Upper lobe of left lung (tissue), 6 donors: ENCODE measurements at places on chromosomes 3 and 15. TPM values are rescaled to one million over a fixed set of nuclear protein-coding genes. Genes with fewer than 3 reads are reported as not detected.

Gene LRRC3B
- 0.24 TPM for total RNA-seq

Gene ANKUB1
- total RNA-seq: 3.7 TPM

Gene TRPM1
- not detected for total RNA-seq

Gene SEMA3G
- 19.5 TPM for total RNA-seq

Gene CFAP100
- total RNA-seq: 0.09 TPM

Gene MYNN
- total RNA-seq: 12.0 TPM

Gene PLIN1
- 0.30 TPM for total RNA-seq

Gene SYNPR
- total RNA-seq: not detected

Gene MB21D2
- 4.6 TPM for total RNA-seq

Gene CASR
- not detected for total RNA-seq
